ENCODE measurements at places on chromosomes 3 and 15.
A peak's percentile ranks its signal among the peaks of the same experiment; 100 is the strongest.

DNA sequence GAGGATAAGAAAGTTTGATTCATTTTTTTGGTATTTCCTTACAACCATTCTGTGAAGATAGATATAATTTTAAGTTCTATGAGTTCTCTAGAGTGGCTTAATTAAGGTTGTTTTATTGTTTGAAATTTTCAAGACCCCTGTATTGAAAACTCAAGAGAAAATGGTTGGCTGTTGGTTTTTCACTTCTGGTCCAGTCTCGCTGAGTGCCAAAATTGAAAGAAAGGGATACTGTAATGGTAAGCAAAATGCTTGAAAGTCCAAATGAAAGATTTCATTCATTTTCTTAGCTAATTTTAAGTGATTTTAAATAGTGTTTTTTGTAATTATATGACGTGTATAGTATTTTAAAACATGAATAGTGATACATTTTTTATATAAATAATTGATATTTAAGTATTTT is 7.4 kb downstream of the ARRDC4 start:
- DNase-seq: no peak

DNA sequence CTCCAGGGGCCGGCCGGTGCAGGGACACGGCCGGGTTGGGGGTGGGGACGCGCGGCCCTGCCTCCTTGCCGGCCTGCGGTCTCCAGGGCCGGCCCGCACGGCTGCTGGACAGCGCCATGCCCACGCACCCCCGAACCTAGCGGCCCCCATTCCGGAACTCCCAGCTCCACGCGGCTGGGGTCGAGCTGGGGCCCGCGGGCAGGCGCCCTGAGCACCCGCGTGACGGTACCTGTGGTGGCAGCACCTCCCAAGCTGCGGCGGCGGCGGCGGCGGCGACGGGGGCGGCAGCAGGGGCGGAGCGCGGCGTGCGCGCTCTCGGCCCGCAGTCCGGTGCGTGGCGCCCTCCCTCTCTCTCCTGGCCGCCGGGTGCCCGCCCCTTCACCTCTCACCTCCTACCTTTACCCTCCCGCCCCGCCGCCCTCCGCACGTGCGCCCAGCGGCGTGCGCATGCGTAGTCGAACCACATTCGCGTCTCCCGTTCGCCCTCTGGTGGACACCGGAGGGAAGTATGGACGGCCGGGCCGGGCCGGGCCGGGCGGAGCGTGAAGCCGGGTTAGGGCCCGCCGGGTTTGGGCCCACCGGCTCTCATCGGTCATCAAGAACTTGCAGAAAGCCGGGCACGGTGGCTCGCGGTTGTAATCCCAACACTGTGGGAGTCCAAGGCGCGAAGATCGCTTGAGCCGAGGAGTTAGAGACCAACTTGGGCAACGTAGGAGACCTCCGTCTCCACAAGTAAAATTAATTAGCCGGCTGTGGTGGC is at the start of gene SCAP:
SCAP (minus strand) TSS at position 372 of the 760 bp plus-strand sequence. CDS start 32,948 bp downstream, outside the sequence.
- peak; percentile 63 for DNase-seq

DNA sequence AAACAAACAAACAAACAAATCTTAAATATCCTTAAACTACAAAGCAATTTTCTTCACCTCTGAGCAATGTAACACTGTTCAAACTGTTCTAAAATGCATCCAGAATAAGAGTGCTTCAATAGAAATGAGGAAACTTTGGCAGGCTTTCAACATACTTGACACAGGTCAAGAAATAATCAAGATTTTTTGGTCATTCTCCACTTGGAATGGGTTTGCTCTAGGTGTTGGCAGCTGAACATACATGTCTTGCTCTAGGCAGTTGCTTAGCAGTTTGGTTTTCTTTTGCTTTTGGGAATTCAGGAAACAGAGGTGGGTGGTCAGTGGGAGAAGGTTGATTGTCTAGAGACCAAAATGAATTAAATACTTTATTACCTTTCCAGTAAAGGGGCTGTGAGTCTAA is 1.4 kb upstream of the LRRC3B start:
- DNase-seq: no peak

DNA sequence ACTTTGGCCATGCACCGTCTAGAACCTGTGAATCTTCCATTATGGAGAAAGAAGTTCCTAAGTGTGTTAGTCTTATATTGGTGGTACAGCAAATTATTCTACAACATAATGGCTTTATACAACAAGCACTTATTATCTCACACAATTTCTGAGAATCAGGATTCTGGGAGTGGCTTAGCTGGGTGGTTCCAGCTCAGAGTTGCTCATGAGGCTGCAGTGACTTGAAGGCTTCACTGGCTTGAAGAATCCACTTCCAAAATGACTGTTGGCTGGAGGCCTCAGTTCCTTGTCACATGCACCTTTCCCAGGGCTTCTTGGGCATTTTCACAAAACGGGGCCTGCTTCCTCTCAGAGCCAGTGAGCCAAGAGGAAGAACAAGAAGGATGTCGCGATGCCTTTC is 82.3 kb upstream of the RNF7 start:
- no peak for DNase-seq

DNA sequence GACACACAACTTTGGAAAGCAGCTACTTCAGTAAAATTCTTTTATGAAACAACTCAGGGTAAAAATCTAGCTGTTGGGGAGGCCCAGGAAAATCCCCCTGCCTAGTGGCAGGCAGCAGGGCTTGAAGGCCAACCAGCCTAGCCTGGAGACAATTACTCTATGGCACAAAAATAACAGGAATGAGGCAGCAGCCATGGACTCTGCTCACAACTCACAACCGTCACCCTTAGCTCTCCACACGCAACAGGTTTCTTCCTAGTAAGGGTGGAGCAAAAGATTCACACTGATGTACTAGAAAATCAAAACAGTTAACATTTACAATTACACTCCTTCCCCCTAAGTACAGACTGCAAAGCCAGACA is 530 bp upstream of the FBXL22 start:
- DNase-seq: no peak

DNA sequence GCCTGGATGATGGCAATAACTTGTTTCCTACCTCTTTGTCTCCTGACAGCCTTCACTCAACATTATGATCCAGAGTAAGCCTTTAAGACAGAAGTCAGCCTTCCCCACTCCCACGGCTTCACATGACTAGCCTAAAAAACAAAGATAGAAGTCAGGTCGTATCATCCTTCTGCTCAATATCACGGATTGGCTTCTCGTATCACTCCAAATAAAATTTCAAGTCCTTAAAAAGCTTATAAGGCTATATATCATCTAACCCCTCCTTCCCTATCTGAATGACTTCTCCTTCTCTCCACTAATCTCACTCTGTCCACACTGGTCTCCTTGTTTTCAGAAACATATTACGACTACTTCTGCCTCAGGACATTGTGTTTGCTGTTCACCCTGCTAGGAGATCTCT is 47.7 kb upstream of the AP4E1 start:
- DNase-seq: no peak

GRCh38 chr3:16409032-16409431 is 104.5 kb downstream of the RFTN1 start:
- DNase-seq: no peak

DNA sequence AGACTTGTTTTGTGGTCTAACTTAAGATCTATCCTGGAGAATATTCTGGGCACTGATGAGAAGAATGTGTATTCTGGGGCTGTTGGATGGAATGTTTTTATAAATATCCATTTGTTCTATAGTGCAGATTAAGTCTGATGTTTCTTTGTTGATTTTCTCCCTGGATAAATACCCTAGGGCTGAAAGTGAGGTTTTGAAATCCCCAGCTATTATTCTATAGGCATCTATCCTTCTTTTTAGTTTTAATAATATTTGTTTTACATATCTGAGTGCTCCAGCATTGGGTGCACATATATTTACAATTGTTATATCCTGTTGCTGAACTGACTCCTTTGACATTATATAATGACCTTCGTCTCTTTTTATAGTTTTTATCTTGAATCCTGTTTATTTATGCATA is 42.9 kb downstream of the GALK2 start:
- no peak for DNase-seq

DNA sequence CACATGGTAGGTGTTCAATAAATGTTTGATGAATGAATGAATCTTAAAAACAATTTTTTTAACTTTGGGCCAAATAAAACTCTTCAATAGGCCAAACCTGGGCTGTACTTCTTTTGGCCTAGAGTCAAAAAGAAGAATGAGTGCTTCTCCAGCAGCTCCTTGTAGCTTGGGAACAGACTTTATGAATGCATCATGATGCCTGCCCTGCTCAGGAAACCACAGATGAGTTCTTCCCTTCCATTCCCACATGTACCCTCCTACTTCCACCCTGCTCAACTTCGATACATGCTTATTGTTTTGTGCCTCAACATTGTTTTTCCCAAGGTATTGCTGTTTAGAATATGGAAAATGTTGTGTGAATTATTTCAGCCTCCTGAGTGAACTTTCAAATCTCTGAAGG is 87.0 kb downstream of the FILIP1L start:
- DNase-seq: no peak

- no peak for DNase-seq
Observed at GRCh38 chr3:61601831-61602230, 40.5 kb downstream of the PTPRG start.

DNA sequence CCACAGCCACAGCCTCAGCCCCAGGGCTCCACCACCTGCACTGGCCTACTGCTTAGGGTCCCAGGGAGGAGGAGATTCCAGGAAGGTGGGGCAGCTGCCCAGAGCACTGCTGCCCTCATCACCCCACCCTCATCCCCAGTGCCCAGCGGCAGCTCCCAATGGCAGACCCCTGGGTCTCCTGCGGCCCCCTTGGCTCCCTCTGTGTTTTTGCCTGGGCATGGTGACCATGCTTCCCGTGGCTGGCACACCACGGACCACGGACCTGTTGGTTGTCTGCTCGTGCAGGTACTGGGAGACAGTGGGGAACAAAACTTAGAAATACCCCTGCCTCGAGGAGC is 2.7 kb downstream of the CHST13 start:
- DNase-seq: no peak

- DNase-seq: no peak
Observed at GRCh38 chr3:130963444-130963843, 63.2 kb downstream of the ASTE1 start.

GRCh38 chr3:45026957-45027356 is 854 bp downstream of the CLEC3B start:
- DNase-seq: no peak

- no peak for DNase-seq
Observed at GRCh38 chr3:122661633-122662032, 19.0 kb upstream of the PARP14 start.

DNA sequence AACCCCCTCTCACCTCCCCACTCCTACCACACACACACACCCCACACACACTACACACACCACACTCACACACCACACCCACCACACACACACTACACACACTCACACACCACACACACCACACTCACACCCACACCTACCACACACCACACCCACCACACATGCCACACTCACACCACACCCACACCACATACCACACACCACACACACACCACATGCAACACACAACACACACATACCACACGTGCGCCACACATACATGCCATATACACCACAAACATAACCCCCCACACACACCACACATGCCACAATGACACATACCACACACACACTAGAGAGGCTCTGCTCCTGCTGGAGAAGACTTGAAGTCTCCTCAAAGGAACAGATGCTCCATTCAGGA is 5.9 kb upstream of the ITPKA start:
- DNase-seq: no peak

DNA sequence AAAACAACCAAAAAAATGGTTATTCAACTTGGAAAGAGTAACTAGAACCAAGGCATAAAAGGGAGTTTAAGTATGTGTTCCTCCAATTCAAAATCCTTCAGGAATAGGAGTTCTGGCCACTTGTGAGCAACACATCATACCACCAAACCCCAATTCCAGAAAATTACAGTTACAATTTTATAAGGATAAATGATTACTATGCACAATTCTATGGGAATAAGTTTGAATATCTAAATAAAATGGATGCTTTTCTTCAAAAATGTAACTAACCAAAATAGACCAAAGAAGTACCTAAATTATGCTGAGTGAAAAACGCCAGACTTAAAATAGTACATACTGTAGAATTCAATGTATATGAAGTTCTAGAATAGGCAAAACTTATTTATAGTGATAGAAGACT is 4.6 kb downstream of the HLTF start:
- no peak for DNase-seq

GRCh38 chr15:71677352-71677751 is 133.0 kb upstream of the NR2E3 start:
- no peak for DNase-seq

DNA sequence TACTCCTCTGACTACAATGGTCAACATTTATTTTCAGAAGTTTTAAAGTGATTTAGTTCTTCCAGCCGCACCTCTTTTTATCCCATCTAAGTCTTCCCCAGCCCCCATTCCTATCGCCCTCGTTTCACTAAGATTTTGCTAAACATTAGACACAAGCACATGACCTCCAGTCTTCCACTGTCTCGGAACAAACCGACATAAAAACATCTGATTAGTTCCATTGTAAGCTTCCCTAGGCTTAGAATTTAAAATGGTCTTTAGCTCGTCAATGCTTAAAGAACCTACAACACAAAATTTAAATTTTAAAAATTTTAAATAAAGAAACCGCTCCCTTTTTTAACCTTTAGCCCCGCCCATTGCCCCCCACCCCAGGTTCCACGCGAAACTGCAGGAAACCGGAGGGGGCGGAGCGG is 284 bp upstream of the TSC22D2 start:
- DNase-seq: no peak

- no peak for DNase-seq
Observed at GRCh38 chr3:66432767-66433521, 67.9 kb downstream of the LRIG1 start.

- DNase-seq: no peak
Observed at GRCh38 chr3:39601241-39601640, 133.8 kb downstream of the MOBP start.

GRCh38 chr3:181455276-181455675 is 256.4 kb upstream of the SOX2 start:
- no peak for DNase-seq

All from COR-L47 (cell line).